ENCODE measurements at places on chromosomes 16 and 17. TPM values are rescaled to one million over a fixed set of nuclear protein-coding genes. Genes with fewer than 3 reads are reported as not detected.

DNA sequence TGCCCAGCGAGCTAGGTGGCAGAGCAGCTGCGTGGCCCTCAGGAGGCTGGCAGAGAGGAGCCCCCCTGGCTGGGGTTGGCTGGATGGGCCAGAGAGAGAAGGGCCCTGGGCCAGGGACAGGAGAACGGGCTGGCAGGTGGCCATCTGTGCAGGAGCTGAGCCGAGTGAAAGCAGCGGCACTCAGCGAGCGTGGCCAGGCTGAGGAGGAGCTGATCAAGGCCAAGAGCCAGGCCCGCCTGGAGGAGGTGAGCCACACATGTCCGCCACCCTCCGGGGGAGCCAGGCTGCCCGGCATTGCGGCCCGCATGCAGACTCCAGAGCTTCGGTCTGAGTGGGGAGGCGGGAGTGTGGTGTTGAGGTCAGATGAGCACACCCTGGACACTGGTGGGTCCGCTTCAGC lies 2.1 kb upstream of the RAC3 start:
- peaks cover 10% of the 10 kb centered on the region for H3K4me1 ChIP-seq
- DNase-seq, result no peak
- H3K27ac ChIP-seq, result no peak overlapping the region
- H3K36me3 ChIP-seq, result no peaks in the 10 kb centered on the region

GRCh38 chr17:29154516-29155226 lies 25.5 kb downstream of the MYO18A start:
- no peaks in the 10 kb centered on the region for H3K27me3 ChIP-seq
- DNase-seq, result no peak
- H3K27ac ChIP-seq, result peak overlapping the region; percentile 78

GRCh38 chr16:53545433-53545832 lies 42.4 kb upstream of the AKTIP start:
- peaks cover 16% of the 10 kb centered on the region for H3K4me1 ChIP-seq
- H3K36me3 ChIP-seq, result no peaks in the 10 kb centered on the region
- peak; percentile 33 for DNase-seq
- H3K27ac ChIP-seq, result peak overlapping the region; percentile 74

DNA sequence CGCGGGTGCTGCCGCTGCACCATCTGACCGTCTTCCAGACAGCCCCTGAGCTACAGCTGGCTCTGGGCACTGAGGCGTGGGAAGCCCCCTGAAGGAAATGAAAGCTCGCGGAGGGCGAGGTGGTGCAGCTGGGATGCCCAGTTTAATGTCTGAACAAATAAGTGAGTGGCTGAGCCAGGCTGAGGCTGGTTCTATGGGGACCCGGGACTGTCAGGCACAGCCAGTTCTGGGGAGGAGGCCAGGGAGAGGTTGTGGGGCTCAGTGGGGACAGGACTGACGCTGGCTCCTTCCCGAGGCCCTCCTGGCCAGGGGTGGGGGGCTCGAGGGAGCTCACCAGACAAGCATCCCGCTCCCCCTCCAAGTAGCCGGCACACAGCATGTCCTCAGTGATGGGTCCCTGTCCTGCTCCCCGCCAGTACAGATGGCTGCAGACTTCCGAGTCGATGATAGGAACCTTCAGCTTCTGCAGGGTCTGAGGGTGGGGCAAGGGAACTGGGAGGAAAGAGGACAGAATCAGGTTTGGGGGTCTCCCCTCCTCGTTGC lies 4.4 kb downstream of the PRSS22 start:
- H3K4me3 ChIP-seq, result no peak overlapping the region
- no peak overlapping the region for H3K27ac ChIP-seq
- DNase-seq, result no peak
- peaks cover 10% of the 10 kb centered on the region for H3K27me3 ChIP-seq
- H3K4me1 ChIP-seq, result peaks cover 6% of the 10 kb centered on the region

LDAF1 gene
- total RNA-seq, result 10.6 TPM

DNA sequence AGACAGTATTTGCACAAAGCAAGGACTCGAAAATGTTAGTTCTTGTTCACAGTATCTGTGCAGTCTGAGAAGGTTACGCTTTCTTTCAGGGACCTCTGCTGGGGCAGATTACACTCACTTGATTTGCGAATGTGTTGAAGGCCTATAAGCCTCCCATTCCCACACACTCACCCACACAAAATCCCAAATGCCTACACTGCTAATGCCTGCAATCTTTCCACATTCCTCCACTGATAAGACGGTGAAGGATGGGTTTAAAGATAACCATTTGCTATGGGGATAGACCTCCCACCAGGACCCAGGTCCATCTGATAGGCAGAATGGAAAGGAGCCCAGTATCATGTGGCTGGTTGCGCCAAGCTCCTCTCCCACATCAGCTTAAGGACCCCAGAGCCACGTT lies 394.9 kb upstream of the SALL1 start:
- no peak overlapping the region for H3K4me3 ChIP-seq
- H3K36me3 ChIP-seq, result no peaks in the 10 kb centered on the region
- no peak overlapping the region for H3K27ac ChIP-seq
- no peak for DNase-seq
- H3K4me1 ChIP-seq, result no peaks in the 10 kb centered on the region

SAMD14 gene
- total RNA-seq, result not detected

DNA sequence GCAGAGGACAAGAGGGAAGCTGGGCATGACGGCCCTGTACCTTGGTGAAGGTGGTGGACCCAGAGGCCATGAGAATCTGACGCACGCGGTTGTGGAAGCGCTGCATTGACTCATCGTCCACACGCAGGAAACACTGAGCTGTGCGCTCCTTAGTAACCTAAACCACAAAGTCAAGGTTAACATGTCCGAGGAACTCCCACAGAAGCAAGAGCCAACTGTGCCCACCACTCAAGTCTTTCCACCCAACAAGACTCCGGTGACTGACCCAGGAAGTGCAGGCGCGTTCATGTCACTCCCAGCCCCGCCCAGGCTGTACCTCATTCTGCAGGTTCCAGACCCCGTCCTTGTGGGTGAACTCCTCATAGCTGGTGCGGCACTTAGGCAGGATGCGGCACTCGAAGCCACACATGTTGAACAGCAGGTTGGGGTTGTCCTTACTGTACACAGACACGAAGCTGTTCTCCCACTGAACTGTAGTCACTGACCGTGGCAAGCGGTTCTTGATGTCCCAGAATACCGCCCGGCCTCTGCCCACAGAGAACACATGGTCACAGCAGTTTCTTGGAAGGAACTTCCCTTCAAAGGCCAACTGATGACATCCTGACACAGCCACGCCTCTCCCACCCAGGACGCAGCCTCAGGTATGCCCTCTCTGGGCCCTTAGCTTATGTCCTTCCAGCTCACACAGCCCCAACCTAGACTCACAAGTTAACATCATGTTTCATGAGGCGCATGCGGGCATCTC lies 11.5 kb downstream of the PRPF8 start:
- no peaks in the 10 kb centered on the region for H3K27me3 ChIP-seq
- H3K4me3 ChIP-seq, result no peak overlapping the region
- no peak for DNase-seq
- H3K27ac ChIP-seq, result no peak overlapping the region
- peaks cover 20% of the 10 kb centered on the region for H3K4me1 ChIP-seq

TMEM220 gene
- total RNA-seq, result 8.9 TPM

DNA sequence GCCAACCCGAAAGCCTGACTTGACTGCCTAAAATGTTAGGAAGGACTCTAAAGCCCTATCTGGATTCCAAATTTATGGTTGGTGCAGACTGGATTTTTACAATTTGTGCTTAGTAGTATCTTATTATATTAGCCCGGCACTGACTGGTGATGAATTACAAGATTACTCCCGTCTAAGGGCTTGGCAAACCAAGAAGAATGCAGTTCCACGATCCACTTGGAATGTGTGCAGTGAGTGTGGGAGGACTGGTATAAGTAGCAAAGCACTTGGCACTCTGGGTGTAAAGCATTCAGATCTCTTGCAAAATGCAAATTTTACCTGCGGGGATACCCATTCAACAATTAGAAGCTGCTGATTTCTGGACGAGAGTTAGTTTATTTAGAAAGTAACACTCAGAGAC lies 539.4 kb downstream of the MAF start:
- DNase-seq, result no peak
- H3K4me3 ChIP-seq, result no peak overlapping the region
- no peaks in the 10 kb centered on the region for H3K4me1 ChIP-seq

DNA sequence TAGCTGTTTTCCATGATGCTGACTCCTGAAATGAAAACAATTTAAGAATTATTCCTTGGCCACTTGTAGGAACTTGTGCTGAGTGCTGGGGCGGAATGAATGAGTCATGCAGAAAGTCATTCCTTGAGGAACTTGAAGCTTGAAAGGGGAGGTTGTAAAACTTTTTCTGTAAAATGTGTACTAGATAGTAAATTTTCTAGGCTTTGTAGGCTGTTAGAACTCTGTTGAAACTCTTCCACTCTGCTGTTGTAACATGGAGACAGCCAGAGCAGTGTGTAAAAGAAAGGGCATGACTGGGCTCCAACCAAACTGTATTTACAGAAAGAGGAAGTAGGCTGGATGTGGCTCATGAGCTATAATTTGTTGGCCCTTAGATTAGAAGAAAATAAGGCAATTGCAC lies 46.1 kb downstream of the ABCA8 start:
- H3K27ac ChIP-seq, result no peak overlapping the region
- no peaks in the 10 kb centered on the region for H3K4me1 ChIP-seq
- H3K27me3 ChIP-seq, result no peaks in the 10 kb centered on the region
- H3K4me3 ChIP-seq, result no peak overlapping the region
- DNase-seq, result no peak
- no peaks in the 10 kb centered on the region for H3K36me3 ChIP-seq

KRTAP2-2 gene
- total RNA-seq, result not detected

DNA sequence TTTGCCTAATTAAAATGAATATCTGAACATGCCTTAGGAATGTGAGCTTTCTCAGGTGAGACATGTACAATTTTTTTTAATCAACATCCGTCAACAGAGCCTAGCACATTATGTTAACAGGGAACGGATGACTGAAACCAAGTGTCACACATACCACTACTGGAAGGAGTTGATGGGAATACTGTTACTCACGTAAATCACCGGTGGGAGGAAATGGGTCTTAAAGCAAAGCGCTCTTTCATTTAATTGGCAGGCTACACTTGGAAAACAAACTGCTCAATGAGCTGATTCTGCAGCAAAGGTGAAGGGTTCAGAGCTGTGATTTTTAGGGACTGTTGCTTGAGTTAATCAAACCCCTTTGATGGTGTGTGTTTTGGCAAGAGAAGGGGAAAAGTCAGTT lies 4.8 kb downstream of the CPPED1 start:
- H3K4me1 ChIP-seq, result peaks cover 16% of the 10 kb centered on the region
- H3K36me3 ChIP-seq, result peaks cover 3% of the 10 kb centered on the region
- H3K27me3 ChIP-seq, result no peaks in the 10 kb centered on the region
- DNase-seq, result no peak
- H3K27ac ChIP-seq, result no peak overlapping the region
- H3K4me3 ChIP-seq, result no peak overlapping the region

KCNG4 gene
- total RNA-seq, result not detected

DNA sequence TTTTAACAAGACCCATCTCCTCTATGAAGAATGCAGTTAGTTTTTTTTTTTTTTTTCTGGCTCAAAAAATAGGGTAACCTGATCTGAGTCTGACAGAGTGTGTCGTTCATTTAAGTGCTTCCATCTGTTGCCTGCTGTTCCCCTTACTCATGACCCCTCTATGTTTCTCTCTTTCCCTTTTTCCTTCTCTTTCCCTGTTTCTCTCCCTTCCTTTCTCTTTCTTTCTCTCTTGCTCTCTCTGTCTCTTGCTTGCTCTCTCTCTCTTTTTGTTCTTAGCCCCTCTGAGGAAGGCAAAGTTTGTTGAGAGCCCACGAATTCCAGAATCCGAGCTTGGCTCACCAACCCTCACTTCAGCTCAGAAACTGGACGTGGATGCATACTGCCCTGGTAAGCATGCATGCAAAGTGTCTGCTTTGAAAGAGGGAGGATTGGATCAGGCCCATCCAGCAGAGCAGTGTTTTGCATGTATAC lies 185.0 kb downstream of the TANC2 start:
- H3K27ac ChIP-seq, result no peak overlapping the region
- no peak for DNase-seq
- H3K4me1 ChIP-seq, result peaks cover 5% of the 10 kb centered on the region
- peaks cover 5% of the 10 kb centered on the region for H3K36me3 ChIP-seq

DNA sequence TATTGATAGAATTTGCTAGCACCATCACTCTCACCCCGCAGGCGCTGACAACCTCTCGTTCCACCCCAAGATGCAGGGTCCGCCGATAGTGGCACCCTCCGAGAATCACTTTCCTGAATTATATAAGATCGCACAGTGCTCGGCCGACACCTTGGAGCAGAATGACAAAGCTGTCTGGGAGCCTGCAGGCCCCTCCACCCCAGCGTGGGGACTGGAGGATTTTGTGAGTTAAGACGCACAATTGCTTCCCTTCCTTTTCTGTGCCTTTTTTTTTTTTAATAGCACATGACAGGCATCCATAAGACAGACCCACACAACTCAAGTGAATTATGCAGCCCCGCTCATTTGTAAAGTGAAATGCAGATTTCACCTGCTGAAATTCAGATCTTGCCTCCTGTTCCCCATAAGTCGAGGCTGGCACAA lies 155.3 kb downstream of the C16orf78 start:
- peaks cover 13% of the 10 kb centered on the region for H3K4me1 ChIP-seq
- DNase-seq, result no peak
- H3K4me3 ChIP-seq, result peak overlapping the region; percentile 91
- H3K36me3 ChIP-seq, result no peaks in the 10 kb centered on the region
- H3K27ac ChIP-seq, result peak overlapping the region; percentile 87

GRIN2A gene
- total RNA-seq, result not detected

GRCh38 chr17:76726776-76727718 lies at the start of gene METTL23:
TSS of gene METTL23 (plus strand) at chr17:76726839. CDS start at chr17:76729711, 2,872 bp downstream.
- H3K4me3 ChIP-seq, result peak within 1 kb of the TSS; percentile 98
- peaks cover 70% of the 10 kb centered on the region for H3K4me1 ChIP-seq
- peak; percentile 94 for DNase-seq
- peak within 1 kb of the TSS; percentile 99 for H3K27ac ChIP-seq
- H3K27me3 ChIP-seq, result no peaks in the 10 kb centered on the region
- peaks cover 70% of the 10 kb centered on the region for H3K36me3 ChIP-seq
